SK-N-SH (cell line): ENCODE measurements at places on chromosomes 2 and 18. TPM values are rescaled to one million over a fixed set of nuclear protein-coding genes. Genes with fewer than 3 reads are reported as not detected.

Gene DYNAP
- polyA plus RNA-seq = not detected in 2 replicates

Gene CAPN14
- polyA plus RNA-seq = 0.08 and 0.11 TPM in 2 replicates

Gene AQP12A
- not detected in 2 replicates for polyA plus RNA-seq

Gene SIX2
- 0.45 and 0.76 TPM in 2 replicates for polyA plus RNA-seq
